Testis (tissue), 5 donors: ENCODE measurements at places on chromosomes 5 and 9. TPM values are rescaled to one million over a fixed set of nuclear protein-coding genes. Genes with fewer than 3 reads are reported as not detected.

GRCh38 chr9:98900244-98900643 lies 43.5 kb upstream of the COL15A1 start:
- no peak overlapping the region for H3K27ac ChIP-seq
- no peak for DNase-seq

GRCh38 chr5:90161414-90161813 lies 248.1 kb downstream of the CETN3 start:
- no peak overlapping the region for H3K27ac ChIP-seq
- H3K36me3 ChIP-seq, result no peaks in the 10 kb centered on the region
- peak; percentile 70 for DNase-seq
- peaks cover 9% of the 10 kb centered on the region for H3K4me1 ChIP-seq
- no peaks in the 10 kb centered on the region for H3K27me3 ChIP-seq
- no peak overlapping the region for H3K4me3 ChIP-seq

DNA sequence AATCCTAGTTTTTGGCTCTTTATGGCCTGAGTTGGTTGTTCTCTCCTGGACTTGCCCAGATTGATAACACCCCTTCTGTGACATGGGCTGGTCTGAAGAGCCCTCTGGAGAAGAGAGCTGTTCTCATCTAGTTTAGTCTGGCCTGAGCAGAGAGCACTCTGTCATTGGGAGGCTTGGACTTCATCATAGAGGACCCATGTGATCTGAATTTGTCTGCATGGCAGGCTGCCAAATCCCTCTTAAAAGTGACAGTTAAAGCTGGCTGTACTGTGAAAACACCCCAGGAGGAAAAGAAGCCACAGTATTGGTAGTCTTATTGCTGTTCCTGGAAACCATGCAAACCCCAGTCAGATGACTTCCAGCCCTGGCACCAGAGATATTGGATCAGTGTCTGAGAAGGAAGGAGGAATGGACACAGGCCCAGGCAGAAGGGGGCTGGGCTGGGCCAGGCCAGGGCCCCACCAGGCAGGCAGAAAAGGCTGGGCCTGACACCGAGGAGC lies 3.7 kb upstream of the WDR31 start:
- DNase-seq, result peak; percentile 87
- H3K4me3 ChIP-seq, result no peak overlapping the region
- H3K27ac ChIP-seq, result peak overlapping the region; percentile 72
- H3K27me3 ChIP-seq, result no peaks in the 10 kb centered on the region

DNA sequence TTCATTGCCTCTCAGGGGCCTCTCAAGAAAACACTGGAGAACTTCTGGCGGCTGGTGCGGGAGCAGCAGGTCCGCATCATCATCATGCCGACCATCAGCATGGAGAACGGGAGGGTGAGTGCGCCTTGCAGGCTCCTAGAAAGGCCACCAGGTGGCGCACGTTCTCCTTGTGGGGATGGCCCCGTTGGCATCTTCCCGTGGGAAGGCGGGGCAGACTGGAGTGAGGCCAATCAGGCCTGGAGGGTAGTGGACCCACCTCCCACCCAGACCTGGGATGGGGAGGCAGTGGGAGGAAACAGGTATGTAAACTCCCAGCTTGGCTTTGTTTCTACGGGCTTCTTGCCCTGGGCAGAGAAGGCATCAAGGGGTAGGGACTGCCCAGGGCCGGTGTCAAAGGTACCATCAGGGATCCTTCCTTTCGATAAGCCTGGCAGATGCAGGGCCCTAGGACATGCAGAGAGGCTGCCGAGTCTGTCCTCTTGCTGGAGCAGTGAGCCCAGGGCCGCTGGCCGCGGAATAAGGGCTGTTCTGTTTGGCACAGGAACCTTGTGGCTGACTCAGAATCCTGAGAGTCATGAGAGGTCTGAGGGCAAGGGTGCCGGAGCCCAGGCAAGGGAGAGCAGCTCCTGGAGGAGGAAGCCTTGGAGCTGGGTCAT lies 18.9 kb upstream of the SPTLC1 start:
- H3K4me1 ChIP-seq, result peaks cover 7% of the 10 kb centered on the region
- H3K4me3 ChIP-seq, result no peak overlapping the region
- no peak overlapping the region for H3K27ac ChIP-seq
- peak; percentile 90 for DNase-seq
- no peaks in the 10 kb centered on the region for H3K27me3 ChIP-seq

APBA1 gene
- 9.4 TPM for total RNA-seq

LRRC14B gene
- total RNA-seq, result 0.93 TPM
